ENCODE measurements at places on chromosomes 1 and 21. TPM values are rescaled to one million over a fixed set of nuclear protein-coding genes. Genes with fewer than 3 reads are reported as not detected.

The GCSAML gene
- not detected for polyA plus RNA-seq

DNA sequence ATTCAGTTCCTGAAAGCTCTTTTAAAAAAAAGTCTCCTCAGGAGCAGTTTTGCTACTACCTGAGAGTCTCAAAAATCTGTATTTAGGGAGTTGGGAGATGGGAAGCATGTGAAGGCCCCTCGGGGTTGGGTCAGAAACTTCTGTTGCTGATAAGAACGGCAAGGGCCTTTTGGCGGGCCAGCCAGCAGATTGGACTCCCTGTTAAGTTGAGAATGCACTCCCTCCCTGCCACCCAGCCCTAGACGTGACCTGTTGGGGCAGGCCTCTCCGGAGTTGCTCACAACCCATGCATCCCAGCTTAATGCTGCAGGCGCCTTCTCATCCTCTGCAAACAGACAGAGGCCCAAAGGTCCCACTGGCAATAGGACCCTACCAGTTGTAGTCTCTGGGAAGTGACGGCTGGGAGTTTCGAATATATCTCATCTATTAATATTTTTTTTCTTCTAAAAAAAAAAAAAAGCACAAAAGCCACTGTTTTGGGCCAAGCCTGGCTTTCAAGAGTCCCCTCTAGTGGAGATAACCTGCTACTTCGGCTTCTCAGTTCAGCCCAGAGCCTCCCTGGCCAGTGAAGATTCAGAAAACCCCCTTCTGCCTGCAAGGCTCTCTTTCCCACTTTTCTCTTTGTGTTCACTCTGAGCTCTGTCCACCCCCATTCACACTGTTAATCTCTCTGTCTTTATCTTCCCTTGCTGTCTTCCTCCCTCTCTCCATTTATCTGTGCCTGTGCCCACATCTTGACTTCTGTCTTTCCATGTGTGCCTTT lies 5.3 kb downstream of the PLXNA2 start:
- no peak for DNase-seq

- DNase-seq = no peak
Measured at GRCh38 chr1:81554534-81554933, 246.2 kb upstream of the ADGRL2 start.

DNA sequence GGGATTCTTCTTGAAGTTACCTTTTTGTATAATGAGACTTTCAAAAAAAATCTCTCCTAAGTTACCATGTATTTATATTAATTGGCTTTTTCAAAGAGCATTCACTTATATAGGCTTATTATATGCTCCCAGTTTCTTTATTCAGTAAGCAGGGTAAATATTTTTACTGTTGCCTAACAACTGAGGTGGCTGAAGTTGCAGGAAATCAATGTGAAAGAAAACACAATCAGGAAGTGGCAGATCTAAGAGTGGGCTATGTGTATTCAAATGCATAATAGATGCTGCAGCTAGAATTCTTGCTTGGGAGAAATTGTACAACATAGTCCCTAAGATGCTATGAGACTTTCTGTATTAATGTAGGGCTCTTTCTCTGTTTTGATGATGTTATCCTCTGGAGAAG lies 606.9 kb downstream of the NUF2 start:
- DNase-seq = no peak

The CHI3L1 gene
- polyA plus RNA-seq = 6.4 TPM

All from AG04450 (cell line).